ENCODE measurements at places on chromosomes 11 and 22.

GRCh38 chr11:68946416-68947090, 34.2 kb downstream of the MRGPRD start:
- no peak for DNase-seq

DNA sequence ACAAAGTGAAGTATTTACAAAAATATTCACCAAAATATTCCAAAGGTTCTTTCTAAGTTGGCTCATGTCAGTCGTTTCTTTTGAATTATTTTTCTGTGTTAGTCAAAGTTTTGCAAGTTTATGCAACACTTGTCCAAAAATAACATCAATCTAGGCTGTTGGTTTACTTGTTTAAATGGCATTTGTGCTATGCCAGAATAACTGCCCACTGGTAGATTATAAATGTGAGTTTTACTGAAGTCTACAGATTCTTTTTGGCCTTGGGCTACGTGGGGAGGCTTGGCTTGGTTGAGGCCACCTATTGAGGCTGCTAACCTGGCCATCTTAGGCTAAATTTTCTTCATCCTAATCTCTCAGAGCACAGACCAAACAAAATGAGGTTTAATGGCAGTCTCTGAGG, 1091.9 kb upstream of the RAG2 start:
- no peak for DNase-seq

DNA sequence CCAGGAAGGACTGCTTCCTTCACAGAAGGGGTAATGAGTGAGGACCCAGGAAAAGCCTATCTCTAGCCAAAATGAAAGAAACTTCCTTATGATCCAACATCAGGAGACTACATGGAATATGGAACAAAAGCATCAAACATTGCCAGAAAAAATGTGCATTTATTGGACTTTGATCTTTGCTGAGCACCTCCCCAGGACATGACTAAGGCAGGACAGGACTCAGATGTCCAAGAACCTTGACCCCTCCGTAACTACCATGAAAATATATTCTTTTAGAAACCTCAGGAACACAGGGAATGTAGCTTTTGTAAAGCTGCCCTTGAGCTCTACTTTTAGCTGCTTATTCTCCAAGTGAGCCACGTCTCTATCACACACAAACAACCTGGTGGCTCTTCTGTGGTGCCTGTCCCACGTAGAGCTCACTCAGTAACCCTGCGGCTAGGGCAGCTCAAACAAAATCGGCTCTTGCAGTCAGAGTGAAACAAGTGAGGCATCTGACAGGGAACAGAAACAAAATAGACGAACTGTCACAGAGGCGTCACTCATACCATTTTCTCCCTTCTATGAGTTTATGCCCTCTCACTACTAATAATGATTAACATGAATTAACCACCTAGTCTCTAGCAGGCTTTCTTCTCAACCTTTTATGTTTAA, 471.5 kb upstream of the API5 start:
- no peak for DNase-seq

DNA sequence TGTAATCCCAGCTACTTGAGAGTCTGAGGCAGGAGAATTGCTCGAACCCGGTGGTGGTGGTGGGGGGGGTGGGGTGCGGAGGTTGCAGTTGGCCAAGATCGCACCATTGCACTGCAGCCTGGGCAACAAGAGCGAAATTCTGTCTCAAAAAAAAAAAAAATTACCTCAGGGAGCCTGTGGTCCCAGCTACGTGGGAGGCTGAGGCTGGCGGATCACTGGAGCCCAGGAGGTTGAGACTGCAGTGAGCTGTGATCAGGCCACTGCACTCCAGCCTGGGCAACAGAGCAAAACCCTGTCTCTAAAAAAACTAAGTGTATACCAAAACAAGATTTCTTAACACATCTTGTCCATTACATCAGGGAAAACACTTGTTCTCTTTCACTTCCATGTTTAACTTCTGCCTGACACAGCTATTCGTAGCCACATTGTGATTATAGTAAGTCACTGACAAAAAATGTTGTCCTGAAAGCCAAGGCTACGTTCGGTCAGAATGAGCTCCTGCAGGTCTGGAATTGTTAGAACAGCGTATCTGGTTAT, 1.4 kb downstream of the TMEM80 start:
- DNase-seq = no peak

DNA sequence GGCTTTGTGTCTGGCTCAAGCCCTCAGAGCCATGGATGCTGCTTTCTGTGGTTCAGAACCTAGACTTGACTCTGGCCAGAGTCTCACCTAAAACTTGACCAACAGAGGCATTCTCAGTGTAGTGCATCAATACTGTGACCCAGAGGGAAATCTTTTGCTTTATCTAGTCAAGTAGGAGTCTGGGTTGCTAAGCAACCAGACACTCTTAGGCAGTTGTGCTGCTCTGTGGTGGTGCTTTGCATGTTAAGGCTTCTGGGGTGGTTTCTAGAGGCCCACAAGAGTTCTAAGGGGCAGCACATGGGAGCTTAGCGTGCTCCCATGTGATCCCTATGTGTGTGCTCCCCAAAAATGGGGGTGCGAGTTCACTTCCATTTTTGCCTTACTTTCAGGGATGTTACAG, 224.6 kb upstream of the PLET1 start:
- peak; percentile 59 for DNase-seq

DNA sequence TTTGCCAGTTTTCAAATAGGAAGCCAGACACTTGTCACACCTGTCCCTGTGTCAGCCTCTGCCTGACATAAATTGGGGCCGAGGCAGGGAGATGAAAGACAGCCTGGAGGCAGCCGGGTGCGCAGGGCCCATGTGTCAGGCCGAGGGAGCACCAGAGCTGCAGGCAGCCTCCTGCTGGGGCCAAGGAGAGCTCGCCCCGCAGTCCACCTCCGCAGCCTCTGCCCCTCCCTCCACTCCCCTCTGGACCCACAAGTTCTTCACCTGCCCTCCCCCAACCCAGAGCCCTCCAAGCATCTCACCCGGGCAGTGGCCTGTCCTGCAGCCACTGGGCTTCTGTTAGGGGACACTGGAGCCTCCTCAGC, 8.8 kb downstream of the RTN4R start:
- DNase-seq = peak; percentile 24

GRCh38 chr11:44162662-44163061, 67.2 kb downstream of the EXT2 start:
- no peak for DNase-seq

DNA sequence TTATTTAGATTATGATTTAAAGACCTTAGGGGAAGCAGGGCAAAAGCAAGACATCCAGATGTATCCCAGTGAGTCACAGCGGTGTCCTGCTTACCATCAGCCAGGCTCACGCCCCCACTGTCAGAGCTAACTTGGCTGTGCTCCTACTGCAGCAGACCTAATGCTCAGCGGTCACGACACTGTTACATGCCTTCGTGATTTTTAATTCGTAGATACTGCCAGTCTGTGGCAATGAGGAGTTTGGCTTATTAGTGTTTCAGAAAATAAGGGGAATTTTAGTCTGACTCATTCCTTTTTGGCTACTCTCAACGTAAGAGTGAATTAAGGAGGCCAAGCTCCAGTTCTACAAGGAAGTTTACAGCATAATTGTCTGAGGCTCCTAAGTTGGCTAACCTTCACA, 22.7 kb downstream of the EFCAB6 start:
- DNase-seq = no peak

- DNase-seq = no peak
Observed at GRCh38 chr11:41533761-41534160, 74.3 kb upstream of the LRRC4C start.

DNA sequence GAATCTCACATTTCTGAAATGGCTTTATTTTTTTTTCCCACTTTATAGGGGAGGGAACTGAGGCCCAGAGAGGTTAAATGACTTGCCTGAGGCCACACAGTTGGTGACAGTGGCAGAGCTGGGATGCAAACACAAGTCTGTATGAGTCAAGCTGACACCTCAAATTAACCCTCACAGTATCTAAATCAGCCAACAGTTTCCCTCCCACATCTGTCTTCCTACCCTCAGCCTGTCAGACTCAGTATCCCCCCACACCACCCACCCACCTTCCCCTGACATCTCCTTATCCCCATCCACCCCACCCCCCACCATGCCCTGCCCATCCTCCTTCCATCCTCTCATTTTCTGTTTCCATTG, 95.2 kb downstream of the TP53I11 start:
- no peak for DNase-seq

DNA sequence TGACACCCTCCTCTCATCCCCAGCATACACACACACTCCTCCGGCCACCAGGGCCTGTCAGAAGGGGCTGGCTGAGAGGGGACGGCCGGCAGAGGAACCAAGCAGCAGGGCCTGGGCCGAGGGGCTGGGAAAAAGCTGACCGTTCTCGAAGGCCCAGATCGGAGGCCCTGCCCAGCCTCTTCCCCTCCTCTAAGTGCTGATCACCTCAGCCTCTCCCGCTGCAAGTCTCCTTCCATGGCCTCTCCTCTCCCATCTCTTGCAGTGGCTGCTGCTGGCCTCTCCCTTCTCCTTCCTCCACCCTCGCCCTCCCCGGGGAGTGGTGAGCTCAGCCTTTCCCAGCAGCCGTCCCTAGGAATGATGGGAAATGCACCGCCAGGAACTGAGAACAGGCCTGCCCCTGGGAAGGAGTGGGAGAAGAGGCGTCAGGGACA, 39.6 kb downstream of the ARRB1 start:
- peak; percentile 32 for DNase-seq

DNA sequence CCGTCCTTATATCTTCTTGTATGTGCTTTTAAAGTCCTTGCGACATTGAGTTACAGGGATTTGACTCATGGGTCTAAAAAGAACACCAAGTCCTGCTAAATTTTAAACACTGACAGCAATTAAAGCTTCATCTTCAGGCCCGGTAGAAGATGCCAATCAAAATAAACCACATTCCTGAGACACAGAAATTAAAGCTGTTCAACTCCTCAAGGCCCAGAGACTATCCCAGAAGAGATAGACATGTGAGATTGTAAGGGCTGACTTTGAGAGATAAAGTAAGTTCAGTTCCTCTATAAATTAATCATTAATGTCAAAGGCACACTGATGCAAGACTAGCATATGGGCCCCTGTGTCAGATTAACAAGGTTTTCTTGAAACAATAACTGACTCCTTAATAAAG, 49.8 kb downstream of the OSBPL5 start:
- no peak for DNase-seq

DNA sequence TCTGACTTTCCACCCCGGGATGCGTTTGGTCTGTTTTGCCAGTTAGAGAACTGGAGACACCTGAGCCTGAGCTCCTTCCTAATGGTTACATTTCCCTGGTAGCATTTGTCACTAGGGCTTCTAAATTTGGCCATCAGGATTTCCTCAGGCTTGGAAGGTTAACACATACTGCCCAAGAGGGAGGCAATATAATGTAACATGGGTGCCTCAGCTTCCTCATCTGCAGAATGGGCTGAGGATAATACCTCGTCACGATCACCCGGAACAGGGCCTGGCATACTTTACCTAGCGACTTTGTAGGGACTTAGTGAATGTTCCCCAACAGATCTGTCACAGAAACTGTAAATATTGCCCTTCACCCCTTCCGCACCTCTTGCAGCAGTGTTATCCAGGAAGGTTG, 11.3 kb downstream of the IL17RA start:
- no peak for DNase-seq

DNA sequence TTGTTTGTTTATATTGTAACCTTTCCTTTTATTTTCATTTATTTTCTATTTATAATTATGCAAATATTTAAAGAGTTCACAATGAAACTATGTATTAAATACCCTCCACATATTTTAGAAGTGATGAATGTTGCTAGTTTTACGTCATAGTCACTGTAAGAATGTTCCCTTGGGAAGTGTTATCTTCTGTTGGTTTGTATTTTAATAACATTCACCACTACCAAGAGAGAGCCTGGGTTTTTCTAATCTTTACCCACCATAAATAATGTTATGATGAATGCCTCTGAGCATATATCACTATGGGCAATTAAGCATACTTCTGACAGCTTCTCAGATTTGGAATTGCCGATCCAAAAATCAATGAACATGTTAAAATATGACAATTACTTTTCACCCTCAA, 80.7 kb downstream of the GGT1 start:
- no peak for DNase-seq

Measured in NCI-H1417 (cell line).